ENCODE measurements at places on chromosomes 6 and 20.

DNA sequence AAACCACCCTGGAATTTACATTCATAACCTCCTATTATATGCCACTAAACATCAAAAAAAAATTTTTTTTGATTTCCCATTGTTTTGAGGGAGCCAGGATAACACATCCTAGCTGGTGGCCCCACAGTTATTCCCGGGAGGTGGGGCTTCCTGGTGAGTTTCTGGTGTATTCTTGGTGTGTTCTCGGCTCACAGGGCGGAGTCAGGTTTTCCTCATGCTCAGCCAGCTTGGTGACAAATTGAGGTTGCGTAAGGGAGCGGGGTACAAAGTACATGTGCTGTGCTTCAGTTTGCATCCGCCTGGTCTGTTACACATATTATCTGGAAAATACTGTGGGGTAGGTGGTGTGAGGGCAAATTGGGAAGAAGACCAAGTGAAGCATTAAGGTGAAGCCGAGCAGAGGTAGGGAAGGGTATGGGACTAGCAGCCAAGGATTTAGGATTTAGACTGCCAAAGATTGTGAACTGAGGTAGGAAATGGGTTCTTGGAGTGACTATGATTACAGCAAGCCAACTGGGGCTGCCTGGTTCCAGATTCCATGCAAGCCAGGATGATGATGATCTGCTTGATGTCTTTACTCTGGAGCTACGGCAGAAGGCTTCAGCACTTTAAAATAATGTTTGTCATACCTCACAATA, 46.2 kb upstream of the EEF1A1 start:
- DNase-seq, result no peak

DNA sequence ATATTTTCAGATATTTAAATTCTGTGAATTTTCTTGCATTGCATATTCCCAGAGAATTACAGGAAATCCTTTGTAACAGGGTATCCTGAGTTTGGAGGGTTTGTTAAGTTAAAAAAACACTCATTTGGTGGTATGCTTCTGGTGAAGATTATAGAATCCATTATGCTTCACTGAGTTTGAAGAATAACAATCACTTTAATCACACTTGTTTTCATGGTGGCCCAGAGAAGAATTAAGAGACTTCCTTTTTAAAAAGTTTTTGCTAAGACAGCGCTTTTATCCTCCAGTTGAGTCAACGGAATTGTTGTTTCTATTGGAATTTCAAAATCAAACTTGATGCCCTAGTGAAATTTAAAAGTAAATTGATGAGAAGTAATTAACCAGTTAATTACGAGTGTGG, 17.4 kb downstream of the PLEKHG1 start:
- no peak for DNase-seq

GRCh38 chr6:134148566-134148965, 96.1 kb upstream of the SLC2A12 start:
- no peak for DNase-seq

DNA sequence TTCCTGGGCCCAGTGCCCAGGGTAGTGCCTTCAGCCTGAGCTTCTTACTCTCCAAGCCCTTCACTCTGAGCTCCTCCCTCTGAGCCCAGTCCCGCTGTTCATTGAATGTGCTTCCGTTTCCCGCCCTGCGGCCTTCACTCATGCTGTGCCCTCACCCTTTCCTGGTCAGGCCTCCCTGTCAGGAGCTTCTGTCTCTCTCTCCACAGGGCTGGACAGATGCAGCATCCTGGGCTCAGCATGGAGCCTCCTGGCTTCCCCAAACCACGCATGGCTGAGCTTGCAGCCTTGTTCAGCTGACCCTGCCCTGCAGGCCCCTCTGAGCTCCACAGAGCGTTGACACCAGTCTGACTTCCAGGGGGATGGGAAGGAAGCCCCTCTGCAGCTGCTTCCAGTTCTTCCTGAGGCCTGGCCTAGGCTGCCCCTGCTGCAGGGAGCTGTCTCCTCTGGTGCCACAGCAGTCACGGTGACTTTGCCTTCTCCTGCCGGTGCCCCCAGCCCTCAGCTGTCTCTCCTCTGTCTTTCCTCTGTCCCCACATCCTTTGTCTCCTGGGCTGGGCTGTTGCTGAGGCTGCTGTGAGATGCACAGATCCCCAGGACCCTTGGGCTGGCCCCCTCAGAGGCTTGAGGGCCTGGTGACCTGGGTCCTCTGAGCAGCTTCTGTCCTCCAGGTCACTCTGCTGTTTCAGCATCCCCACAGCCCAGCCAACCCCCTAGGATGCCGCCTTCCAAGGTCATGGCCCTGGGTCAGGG, 7.9 kb upstream of the MYT1 start:
- DNase-seq, result no peak

- no peak for DNase-seq
Measured at GRCh38 chr6:117909638-117910037, 2.6 kb downstream of the SLC35F1 start.

DNA sequence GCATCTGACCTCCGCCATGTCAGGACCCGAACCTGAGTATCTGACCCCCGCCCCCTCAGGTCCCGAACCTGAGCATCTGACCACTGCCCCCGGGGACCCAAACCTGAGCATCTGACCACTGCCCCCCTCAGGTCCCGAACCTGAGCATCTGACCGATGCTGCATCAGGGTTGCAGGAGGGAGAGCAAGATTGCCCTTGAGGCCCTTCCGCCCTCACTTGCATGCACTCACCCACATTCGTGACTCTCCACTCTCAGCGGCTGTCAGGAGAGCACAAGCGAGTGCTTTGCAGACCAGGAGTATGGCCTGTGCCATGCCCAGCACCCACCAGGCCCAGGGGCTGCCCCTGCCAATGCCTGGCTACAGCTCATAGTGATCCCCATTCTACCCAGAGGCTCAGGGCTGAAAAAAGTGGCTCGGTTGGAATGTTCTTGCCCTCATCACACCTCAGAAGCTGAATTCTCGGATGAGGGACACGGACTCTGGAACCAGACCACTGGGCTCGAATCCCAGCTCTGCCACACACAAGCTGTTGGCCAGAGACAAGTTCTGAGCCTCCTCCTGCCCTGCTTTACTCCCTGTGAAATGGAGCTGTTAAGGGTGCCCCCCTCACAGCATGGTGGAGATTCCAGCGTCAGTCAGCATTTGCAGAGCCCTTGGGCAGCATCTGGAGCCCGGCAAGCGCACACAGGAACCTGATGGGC, 82.1 kb downstream of the DLL1 start:
- DNase-seq, result peak; percentile 24

GRCh38 chr6:105164418-105164817, 15.4 kb downstream of the POPDC3 start:
- no peak for DNase-seq

DNA sequence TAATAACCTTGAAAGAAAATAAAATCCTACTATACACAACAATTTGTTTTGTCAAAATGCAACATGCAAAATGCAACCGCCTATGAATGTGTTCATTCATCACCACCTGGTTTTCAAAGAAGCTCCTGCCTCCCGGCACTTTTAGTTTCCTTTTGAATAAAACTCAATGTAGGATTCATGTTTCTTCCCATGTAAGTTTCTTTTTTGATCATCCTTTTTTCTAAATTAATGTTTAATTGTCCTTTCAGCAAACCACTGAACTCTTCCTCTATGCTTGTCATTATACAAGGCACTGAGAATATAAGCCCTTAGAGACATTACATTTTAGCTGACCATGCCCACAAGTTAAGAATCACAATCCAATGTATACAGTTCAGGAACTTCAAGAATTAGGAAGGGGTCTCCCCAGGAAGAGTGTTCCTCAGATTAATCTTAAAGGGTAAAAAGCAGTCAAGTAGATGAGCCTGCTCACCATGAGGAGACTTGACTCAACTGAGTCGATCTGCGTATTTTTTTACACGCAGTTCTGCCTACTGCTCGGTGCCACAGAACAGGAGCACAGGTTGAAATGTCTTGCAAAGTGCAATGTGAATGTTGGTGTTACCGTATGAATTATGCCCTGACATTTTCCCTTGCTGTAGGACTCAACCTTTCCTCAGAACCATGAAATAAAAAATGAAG, 7.2 kb upstream of the THEMIS start:
- no peak for DNase-seq

DNA sequence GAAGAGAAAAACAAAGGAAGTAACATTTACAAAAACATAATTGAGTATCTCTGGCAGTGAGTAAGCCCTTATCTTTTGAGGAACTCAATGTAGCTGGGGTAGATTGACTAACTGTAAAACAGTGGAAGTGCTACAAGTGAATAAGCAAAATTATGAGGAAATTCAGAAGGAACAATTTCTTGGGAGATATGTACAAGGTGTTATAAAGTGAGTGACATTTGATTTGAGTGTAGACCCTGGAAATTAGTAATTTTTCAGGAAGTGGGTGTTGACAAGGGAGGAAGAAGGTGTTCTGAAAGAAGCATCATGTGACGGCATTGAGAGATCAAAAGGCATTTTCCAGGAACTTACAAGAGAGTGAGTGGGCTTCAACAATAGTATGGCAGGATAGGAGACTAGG, 22.2 kb downstream of the XRN2 start:
- DNase-seq, result no peak

GRCh38 chr6:85464260-85464644, 14.4 kb downstream of the NT5E start:
- no peak for DNase-seq

- DNase-seq, result no peak
Measured at GRCh38 chr6:84103029-84103428, 69.5 kb downstream of the MRAP2 start.

GRCh38 chr6:82196161-82196560, 51.4 kb downstream of the IBTK start:
- DNase-seq, result no peak

DNA sequence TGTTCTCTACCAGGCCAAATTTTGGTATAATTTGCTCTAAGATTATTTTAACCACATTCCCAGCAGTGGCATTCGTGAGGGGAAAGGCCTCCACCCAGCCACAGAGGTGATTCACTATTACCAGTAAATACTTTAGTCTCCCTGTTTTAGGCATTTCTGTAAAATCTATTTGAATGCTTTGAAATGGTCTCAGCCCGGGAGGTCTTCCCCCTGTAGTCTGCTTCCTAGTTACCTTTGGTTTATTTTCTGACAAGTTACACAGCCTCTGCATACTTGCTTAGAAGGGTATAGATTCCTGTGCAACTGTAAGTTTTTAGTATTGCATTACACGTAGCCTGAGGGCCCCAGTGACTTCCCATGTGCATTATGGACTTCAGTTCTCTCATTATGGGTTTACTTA, 248.7 kb downstream of the C6orf118 start:
- DNase-seq, result no peak

DNA sequence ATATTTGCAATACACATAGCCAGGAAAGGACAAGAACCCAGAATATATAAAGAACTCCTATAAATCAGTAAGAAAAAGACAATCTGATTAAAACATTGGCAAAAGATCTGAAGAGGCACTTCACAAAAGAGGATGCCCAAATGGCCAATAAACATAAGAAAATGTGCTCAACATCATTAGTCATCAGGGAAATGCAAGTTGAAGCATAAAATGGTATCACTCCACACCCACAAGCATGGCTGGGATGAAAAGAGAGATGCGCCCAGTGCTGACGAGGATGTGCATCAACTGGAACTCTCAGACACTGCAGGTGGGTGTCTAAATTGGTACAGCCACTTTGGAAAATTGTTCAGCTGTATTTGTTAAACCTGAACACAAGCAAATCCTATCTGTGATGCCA, 42.4 kb upstream of the MLN start:
- DNase-seq, result no peak
